HCT116 (cell line): ENCODE measurements at places on chromosomes 4 and X.

- DNase-seq = no peak
Measured at GRCh38 chr4:159722052-159722451, 619.2 kb downstream of the RAPGEF2 start.

DNA sequence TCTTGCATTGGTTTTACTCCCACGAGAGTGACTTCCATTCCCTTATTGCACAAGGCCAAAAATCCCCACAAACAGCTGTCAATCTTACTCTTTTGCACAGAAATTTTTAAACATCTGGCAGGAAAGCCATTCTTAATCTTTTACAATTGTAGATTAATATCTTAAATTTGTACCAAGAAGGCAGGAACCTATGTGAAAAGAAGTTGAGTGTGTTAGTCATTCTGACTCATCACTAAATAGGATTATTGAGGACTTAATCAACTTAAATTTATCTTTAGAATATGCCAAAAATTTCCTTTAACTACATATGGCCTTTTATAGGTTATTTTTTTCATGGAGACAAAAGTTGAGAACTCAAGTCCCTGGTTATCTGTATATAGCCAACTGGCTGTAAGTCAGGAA, 49.0 kb upstream of the VEGFC start:
- no peak for DNase-seq

- DNase-seq = no peak
Measured at GRCh38 chr4:15378062-15378461, 49.8 kb upstream of the C1QTNF7 start.

GRCh38 chr4:5370286-5370685, 319.0 kb downstream of the STK32B start:
- no peak for DNase-seq

GRCh38 chr4:90474484-90474883, 347.3 kb downstream of the CCSER1 start:
- DNase-seq = no peak

DNA sequence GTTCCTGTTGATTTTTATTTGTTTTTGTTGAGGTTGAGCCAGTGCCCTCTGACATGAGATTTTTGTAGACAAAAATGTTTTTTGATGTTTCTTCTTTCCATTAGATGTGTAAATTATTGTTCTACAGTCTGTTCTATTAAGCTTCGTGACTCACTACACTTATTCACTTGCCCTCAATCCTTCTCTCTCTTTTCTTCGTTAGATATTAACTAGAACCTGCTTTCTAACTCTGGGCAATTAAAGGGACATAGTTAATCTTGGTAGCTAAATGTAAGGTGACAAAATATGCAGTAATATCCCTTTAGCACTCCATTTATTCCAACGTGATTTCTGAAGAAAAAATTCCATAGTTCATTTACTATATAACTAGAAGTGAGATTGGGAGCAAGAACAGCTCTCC, 333.9 kb downstream of the PDHA2 start:
- DNase-seq = no peak
